COLO829 (cell line): ENCODE measurements at places on chromosomes 13 and 19.

DNA sequence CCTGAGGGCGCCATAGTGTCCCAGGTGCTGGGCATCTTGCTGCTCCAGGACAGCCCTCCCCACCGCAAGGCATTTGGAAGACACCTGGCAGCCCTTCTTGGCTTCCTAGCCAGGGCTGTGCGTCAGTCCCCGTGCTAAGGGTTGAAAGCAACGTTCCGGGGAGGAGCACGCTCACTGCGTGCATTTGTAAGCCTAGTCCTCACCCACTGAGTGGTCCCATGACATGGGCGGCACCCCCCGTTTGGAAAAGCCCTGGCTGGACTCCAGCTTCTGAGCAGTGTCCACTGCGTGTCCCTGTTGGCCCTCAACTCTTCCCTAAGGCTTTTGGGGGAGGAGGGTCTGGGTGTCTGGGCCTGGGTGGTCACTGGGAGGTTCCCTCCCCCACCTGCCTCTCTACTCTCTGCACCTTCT, 76.3 kb upstream of the GPR183 start:
- DNase-seq, result no peak

GRCh38 chr13:100789481-100789880, 114.9 kb upstream of the TMTC4 start:
- DNase-seq, result peak; percentile 65

DNA sequence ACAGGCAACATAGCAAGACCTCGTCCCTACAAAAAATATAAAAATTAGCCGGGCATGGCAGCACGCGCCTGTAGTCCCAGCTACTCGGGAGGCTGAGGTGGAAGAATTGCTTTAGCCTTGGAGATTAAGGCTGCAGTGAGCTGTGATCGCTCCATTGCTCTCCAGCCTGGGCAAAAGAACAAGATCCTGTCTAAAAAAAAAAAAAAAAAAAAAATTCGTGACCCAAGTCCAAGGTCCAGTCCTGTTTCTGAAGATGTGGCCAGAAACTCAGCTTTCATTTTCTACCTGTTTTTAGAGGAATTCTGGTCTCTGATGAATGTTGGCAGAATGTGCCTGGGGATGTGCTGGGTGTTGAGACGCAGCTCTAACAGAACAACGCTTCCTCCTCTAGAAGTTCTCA, 1.9 kb upstream of the PGPEP1 start:
- DNase-seq, result no peak

DNA sequence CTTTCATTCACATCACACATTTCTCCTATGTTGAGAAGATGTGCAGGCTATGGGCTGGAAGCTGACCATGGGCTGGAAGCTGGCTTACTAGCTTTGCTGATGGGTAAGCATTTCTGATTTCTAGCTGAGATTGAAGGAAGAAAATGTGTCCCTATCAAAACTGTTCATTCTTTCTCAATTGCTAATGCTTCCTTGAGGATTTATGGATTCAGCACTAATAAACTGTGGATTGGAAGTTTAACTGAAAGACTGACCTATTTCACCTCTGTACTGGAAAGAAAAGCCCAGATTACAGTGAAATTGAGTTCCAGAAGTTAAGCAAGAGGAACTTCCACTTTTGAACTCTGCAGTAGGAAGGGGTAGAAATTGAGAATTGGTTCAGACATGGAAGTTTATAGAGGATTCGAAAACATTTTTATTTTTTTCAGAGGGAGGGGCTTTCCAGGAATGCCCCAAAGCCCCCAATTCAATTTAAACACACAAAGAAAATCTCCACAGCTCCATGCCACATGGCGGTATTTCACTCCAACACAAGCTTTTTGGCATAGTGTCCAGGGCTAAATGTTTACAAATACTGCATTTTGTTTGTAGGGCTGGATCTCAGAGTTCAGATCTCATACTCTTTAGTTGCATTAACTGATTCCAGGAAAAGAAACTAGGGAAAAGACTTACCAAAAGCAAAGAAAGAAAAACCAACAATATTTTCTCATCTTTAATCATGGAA, 61.2 kb upstream of the ARGLU1 start:
- no peak for DNase-seq

DNA sequence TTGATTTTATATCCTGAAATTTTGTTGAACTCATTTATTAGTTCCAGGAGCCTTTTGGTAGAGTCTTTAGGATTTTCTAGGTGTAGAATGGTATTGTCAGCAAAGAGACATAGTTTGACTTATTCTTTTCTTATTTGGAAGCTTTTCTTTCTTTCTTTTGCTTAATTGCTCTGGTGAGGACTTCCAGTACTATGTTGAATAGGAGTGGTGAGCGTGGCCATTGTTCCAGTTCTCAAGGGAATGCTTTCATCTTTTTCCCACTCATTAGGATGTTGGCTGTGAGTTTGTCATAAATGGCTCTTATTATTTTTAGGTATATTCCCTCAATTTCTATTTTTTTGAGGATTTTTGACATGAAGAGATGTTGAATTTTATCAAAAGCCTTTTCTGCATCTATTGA, 182.2 kb upstream of the SPRY2 start:
- no peak for DNase-seq

GRCh38 chr19:18776736-18777135, 14.4 kb downstream of the COMP start:
- no peak for DNase-seq

- no peak for DNase-seq
Observed at GRCh38 chr13:59744747-59745391, 418.9 kb downstream of the DIAPH3 start.

GRCh38 chr19:41888926-41889325, 5.9 kb downstream of the ARHGEF1 start:
- no peak for DNase-seq

DNA sequence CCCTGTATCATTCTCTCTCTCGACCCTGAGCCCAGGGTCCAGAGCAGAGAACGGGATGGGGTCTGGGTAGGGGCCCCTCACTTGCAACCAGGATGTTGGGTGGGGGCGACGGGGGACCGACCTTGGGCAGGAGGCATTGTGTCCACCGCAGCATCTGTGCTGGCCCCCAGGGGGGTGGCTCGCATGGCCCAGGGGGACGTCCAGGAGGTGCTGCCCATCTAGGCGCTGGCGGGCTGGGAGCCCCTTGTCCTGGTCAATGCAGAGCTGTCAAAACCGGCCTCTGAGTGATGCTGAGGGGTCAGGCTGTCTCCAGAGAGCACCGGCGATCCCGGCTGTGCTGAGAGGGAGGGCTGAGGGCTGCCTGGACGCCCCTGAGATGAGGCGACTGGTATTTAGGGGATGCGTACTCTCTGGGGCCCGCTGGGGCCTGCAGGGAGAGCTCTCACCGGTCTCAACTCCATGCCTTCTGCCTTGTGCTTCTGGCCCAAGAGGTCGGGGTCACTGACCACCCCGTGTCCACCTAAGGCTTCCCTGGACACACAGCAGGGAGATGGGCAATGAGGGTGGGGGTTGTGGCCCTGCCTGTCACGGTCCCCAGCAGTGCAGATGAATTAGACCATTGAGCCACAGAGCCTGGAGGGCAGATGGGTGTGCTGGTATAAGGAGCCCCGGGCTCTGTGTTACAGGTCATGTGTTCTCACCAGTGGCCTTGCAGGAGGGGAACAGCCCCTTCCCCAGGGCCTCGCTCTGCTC, 8.6 kb downstream of the RPS9 start:
- no peak for DNase-seq
